T-helper 2 cell treated with Interferon-gamma antibody and Interleukin-4, amounts not matched to agents 5 μg/mL and 100 μg/mL, for 36 hours (primary cell): ENCODE measurements at places on chromosomes 2 and 18.
A peak's percentile ranks its signal among the peaks of the same experiment; 100 is the strongest.

- no peak for DNase-seq
Measured at GRCh38 chr2:39099310-39099869, 21.5 kb downstream of the SOS1 start.

DNA sequence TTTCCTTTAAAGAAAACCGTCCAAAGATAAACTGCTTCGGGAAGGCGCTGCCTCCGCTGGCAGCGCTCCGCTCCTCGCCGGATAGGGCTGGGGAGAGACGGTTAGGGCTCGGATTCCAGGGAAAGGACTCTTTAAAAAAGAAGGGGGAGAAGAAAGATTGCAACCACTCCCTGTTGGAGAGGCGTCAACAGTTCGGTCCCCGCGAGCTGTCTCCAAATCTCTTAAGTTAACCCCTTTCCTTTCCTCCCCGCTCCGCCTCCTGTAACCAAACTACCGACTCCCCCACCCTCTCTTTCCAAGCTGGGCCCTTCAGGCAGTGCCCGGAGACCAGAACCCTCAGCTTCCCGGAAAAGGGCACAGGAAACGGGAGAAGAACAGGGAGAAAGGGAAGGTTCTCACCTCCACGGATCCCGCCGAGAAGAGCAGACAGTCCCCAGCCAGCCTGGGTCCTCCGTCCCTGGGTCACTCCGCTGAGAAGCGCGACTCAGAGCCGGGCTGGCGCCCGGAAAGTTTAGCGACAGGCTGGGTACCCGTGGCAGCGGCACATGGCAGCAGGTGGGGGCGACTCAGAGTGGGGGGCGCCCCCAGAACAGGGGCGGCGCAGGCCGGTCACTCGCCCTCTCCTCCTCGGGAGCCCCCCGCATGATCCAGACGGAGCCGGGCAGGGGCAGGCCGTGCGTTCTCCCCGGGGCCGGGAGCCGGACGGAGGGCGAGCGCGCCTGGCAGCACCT is 675 bp downstream of the FZD5 start:
- no peak for DNase-seq

DNA sequence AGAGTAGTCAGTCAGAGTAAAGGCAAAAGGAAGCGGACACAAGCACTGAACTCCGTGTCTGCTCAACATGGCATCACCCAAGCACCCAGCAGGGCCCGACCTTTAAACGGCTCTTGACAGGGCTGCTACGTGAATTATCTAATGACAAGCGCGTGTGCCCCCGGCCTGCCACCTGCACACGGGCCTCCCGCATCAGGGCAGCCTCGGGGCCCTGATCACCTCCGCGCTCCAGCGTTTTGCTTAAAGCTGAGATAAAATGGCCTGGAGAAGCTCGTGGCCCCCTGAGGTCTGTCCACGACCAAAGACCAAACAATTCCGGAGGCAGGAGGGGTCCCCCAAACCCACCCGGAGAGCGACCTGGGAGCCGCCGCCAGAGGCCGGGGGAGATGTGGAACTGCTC is 376 bp downstream of the NDUFA10 start:
- DNase-seq = no peak

DNA sequence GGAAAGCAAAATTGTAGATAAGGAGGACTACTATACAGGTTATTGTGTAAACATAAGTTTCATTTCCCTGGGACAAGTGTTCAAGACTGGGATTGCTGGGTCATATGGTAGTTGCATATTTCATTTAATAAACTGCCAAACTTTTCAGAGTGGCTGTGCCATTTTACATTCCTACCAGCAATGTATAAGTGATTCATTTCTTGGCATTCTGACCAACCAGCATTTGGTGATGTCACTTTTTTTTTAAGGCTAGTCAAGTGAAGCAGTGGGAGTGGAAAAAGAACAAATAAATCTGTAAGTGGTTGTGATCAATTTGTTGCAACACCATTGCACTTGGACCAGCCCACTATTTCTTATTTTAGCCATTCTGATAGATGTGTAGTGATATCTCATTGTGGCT is 5.2 kb upstream of the CHCHD5 start:
- no peak for DNase-seq

DNA sequence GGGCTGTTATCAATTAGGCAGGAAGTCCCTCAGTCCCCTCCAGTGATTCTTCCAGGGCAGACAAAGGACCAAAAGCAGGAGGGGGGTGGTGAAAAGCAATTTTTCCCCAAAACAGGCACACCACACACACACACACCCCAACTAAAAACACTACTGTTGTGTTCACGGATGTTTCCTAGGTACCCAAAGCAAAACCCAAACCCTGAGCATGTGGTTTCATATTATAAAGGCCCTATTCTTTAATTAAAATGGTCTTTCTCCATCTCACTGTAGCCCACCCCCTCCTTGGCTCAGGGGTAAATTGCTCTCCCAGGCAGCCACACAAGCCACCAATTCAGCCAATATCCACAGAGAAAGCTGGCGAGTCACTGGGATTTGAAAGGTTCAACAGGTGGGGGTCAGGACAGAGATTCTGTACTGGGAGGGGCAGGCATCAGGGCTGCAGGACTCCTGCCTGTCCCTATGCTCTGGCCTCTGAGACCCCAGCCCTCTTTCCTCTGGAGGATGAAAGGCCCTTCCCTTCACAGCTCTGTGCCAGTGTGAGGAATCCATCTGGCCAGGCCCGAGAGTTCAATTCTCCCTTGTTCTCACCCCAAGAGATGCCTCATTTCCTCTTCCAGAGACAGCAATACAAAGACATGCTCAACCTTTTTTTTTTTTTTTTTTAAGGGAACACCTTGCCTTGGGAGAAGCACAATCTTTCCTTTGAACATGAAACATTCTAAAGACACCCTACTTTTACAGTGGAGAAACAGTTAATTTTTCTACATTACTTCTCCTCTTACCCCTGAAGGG is 43.6 kb downstream of the SPRED2 start:
- no peak for DNase-seq

DNA sequence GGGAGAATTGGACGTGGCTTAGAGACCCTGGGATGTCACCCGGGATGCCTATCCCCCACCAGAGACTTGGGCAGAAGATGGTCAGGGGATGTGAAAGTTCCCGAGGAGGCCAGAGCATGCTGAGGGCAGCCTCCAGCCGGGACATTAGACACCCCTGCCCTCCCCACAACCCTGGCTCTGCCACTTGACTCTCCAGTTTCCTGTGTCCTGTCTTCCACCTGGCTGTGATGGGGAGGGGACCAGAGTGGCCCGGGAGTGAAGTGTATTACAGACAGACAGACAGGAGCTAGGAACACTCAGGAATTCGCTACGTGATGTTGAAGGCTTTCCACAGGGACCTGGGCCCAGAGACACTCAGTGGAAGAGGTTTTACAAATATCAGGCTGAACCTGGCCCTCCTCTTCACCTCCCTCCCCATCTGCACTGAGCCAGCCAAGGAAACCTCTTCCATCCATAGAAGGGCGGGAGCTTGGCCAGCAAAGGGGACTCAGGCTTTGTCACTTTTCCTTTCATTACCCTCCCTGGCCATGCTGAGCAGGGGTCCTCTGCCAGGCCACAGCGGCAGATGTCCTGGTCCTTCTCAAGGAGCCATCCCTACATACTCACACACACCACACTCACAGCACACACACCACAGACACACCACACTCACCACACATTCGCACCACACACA is 60.7 kb downstream of the SDC1 start:
- no peak for DNase-seq

DNA sequence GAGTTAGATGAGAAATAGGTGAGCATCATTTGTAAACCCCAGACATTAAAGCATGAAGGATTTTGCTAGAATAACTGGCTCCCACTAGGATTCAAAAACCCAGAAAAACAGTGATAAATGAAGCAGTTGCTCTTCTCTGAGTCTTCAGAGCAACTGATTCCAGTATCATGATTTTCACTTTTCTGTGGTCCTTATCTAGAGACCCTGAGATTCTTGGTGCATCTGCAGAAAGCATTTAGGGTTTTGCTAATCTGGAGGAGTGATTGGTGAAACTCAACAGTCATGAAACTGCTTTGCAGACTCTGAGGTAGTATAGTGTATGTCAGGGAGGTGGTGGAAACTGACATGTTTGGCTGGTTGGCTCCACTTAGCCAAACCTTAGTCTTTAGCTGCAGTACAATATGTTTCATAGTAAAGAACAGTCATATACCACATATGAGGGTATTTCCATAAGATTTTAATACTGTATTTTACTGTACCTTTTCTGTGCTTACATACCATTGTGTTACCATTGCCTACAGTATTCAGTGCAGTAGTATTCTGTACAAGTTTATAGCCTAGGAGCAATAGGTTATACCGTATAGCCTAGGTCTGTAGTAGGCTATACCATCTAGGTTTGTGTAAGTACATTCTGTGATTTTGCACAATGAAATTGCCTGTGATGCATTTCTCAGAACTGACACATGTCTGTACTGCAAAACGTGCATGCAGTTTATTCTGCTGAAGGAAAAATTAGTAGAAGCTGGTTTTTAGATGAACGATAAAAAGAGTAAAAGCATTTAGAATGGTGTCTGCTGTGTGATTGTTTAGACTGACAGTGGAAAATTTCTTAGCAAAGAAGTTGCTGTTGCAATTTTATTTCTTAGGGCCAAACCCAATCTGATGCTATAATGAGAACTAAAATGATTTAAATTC is 23.8 kb downstream of the EML4 start:
- DNase-seq = no peak

- DNase-seq = no peak
Measured at GRCh38 chr2:43097644-43098408, 128.6 kb downstream of the ZFP36L2 start.

GRCh38 chr2:30213326-30213725 is 18.0 kb upstream of the LBH start:
- DNase-seq = no peak

- DNase-seq = no peak
Measured at GRCh38 chr2:214203214-214203613, 207.6 kb upstream of the VWC2L start.

GRCh38 chr2:120510751-120511395 is 164.9 kb downstream of the INHBB start:
- DNase-seq = no peak

DNA sequence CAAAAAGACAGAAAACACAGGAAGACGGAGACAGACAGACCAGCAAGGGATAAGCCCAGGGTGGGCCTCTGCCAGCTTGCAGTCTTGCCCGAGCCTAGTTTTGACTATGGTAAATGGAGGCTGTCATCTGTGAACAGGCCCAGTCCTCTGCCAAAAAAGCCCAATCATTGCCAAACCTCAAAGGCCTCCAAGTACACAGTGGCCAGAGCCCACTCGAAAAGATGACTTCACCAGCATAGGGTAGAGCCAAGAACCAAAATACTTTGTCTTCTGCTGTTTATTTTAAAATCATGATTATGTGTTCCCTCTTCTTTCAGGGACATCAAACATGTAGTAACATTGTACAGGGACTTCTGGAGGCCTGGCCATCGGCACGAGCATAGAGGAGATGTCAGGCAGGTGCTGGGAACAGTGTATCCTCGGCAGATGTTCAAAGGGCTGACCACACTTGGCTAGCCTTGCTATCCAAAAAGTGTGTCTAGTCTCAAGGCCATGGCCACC is 66.0 kb downstream of the TTC32 start:
- no peak for DNase-seq

DNA sequence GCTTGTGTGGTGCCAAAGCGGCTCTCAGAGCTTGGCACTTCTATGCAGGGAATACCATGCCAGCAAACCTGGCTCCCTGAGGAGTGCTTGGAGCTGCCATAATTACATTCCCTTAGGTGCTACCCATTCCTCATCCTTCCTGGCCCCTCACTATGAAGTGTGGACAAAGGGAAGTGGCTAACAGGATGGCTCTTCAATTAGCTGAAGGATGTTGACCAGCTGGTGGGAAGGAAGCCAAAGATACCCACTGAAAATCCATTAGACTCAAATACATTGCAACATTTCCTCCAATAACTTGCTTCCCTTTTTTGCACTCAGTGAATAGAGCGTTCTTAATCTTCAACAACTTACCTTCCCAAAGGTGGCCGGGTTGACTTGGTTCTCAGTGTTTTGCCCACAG is 8.5 kb downstream of the RFX8 start:
- DNase-seq = no peak

DNA sequence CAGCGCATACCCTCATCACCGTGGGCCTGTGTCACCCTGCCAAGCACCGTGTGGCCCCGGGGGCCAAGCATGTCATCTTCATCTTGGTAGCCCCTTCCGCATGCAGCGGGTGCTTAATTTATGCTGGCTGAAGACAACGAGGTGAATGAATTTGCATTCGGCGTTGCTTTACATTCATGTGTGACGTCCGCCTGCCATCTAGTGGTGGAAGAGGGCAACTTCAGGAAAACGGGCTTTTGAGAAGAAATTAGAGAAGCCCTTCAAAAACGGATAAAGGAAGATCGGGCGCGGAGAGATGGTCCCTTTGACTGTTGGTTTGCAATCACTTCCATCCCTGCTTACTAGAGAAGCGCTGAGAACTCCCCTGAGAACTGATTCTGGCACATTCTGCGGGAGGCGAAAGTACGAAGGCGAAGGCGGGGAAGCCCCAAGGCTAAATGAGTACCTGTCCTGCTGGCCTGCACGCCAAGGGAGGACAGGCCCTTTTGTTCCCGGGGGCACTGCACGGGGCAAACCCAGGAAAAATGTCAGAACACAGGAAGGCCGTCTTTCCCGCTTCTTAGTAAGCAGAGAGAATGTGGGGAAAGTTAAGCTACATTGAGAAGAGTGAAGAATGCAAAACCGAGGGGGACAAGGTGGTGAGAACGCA is 145.9 kb downstream of the ZNF516 start:
- peak; percentile 48 for DNase-seq

DNA sequence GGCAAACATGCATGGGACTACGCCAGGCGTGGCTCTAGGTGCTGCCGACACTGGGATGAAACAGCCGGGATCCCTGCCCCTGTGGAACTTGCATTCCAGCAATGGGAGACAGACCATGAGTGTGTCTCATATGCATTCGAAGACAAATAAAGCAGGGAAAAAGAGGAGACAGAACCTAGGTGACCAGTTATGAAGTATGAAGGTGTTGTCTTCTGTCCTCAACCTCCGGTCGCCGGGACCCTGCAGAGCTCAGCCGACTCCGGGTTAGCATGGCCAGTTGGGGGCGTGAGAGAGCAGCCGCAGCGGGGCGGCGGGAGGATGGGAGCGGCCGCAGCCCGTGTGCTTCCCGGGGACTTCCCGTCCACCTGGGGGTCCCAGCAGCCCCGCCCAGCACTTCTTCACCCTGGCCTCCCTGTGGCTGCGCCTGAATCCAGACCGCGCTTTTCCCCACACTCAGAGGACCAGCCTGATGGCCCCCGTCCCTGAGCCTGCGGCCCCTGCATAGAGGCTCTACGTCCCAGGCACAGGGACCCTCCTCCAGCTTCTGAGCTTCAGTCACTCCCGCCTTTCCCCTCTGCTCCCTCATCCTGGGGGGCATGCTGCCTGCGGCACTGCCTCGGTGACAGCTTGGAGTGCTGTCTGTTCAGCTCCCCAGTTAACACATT is 11.4 kb downstream of the ID2 start:
- DNase-seq = peak; percentile 34

- DNase-seq = no peak
Measured at GRCh38 chr2:170276056-170276455, 98.1 kb downstream of the MYO3B start.

DNA sequence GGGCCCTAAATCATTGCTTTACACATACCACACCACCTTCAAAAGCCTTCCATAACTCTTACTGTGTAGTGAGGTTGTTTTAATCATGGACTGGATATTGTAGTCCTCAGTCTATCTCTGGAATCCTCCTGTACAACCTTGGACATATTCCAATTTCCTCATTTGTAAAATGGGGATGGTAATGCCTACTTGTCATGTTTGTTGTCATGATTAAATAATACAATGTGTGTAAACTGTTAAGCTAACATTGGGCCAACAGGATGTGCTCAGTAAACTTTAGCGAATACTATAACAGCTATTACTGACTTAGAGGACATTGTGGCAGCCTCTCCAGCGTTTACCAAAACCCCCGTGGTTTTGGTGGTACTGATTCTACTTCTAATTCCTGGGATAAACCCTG is 74.7 kb upstream of the PTPRM start:
- no peak for DNase-seq
